Fibroblast of skin of abdomen (primary cell): ENCODE measurements at places on chromosomes 13 and 19.

DNA sequence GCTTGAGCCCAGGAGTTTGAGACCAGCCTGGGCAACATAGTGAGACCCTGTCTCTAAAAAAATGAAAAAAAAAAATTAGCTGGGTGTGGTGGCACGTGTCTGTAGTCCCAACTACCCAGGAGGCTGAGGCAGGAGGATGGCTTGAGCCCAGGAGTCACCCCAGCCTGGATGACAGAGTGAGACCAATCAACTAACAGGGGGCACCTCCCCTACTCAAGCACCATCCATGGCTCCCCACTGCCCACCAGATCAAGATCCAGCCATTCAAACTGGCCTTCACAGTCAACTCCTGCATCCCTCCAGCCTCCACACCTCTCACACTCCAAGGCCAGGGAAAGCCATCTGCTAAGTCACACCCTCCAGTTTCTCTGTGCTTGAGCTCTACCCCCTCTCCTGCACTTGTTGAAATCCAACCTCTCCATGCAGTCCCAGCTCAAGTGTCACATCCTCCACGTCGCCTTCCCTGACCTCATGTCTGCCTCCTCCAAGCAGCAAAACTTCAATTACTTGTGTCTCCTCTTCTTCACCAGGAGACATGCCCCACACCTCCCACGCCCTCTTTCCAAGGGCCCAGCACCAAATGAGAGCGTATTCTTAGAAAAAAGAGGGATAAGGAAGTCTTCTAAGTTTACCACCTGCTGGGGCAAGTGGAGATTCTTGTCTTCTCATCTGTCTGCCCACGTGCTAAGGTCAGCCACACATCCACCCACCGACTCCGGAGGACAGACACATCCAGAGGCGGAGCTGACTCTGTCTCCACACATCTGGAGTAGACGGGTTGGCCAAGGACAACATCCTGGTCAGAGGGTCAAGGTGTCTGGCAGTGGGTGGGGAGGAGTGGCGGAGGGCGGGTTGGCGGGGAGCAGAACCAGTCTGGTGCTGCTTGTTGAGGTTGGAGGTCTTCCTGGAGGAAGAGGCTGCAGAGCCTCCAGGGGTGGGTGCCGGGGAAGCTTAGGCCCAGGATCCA is 974 bp upstream of the CYP4F22 start:
- DNase-seq: no peak

DNA sequence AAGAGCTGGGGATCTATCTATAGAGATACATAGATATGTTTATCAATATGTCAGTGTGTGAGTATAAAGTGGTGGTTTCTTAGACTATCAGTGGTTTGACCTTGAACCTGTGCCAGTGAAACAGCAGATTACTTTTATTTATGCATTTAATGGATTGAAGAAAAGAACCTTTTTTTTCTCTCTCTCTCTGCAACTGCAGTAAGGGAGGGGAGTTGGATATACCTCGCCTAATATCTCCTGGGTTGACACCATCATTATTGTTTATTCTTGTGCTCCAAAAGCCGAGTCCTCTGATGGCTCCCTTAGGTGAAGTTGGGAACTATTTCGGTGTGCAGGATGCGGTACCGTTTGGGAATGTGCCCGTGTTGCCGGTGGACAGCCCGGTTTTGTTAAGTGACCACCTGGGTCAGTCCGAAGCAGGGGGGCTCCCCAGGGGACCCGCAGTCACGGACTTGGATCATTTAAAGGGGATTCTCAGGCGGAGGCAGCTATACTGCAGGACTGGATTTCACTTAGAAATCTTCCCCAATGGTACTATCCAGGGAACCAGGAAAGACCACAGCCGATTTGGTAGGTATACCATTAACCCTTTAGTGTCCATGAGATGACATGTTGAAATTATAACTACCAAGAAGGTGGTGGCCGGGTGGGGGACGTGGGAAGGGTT is 880 bp downstream of the FGF9 start:
- DNase-seq: no peak

GRCh38 chr19:41443813-41444455 is 978 bp downstream of the ERICH4 start:
- DNase-seq: no peak

DNA sequence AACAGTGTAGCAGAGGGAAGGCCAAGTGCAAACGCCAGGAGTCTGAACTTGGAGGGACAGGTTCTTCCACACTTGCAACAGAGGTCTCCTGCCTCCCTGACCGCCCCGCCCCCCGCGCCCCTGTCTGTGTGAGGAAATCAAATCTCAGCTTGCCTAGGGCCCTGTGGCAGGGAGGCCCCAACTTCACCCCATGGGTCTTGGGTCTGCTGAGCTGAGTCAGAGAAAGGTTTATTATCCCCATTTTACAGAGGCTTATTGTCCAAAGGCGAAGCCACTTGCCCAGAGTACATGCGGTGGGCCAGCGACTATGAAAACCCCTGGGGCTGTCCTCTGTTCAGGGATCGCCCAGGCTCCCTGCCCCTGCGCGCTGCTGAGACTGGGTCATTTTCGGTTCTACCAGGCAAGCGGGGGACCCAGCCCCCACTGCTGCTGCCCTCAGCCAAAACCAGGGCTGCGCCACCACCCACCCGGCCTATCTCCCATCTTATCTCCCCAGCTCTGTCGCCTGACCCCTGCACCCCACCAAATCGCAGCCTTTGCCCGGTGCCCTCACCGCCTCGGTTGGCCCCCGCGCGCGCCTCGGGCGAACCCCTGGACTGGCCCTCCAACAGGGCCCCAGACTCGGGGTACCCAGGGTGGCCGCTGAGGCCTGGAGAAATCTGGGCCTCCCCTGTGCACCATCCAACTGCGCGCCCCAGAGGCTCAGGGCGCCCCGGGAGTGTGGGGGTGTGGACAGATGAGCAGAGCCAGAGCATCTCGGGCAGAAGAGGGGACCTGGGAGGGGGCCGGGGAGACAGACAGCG is 850 bp upstream of the CERS4 start:
- no peak for DNase-seq

DNA sequence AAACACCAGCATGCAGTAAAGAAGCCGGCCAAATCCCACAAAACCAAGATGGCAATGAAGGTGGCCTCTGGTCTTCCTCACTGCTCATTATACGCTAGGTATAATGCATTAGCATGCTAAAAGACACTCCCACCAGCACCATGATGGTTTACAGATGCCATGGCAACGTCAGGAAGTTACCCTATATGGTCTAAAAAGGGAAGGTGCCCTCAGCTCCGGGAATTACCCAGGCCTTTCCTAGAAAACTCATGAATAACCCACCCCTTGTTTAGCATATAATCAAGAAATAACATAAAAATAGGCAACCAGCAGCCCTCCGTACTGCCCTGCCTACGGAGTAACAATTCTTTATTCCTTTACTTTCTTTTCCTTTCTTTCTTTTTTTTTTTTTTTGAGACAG is 21.1 kb upstream of the PLEKHF1 start:
- DNase-seq: no peak

- no peak for DNase-seq
These were observed 98.4 kb downstream of the STK24 start for GRCh38 chr13:98478189-98479129.

DNA sequence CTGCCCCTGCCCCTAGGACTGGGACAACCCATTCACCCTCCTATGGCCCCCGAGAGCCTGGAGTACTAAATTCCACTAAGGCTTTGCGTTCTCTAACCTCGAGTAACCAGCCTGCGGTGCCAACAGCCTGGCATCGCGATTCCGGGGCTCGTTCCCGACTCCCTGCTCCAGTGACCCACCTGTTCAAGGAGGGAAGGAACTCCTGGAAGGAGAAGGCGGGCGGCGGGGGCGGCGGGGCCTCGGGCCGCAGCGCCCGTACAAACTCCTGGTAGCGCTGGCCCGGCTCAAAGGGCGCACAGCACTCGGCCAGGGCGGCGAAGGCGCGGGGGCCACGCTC is 6.3 kb downstream of the GMIP start:
- DNase-seq: no peak

DNA sequence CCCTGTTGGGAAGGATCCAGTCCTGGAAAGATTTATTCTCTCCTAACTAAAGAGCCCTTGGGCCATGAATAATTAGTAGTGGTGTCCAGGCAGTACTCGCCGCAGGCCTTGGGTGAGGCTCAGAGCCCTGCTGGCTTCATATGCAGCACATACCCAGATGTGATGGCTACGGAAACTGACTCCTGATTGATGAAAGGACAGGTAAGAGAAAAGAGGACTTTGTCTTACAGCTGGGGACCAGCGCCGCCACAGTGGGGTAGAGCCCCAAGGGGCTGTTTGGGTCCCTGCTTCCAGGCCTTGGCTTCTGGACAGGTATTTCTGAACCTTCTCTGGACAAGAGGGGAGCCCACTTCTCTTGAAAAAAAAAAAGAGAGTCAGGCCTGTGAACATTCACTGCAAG is 1680.8 kb downstream of the EFNB2 start:
- no peak for DNase-seq

DNA sequence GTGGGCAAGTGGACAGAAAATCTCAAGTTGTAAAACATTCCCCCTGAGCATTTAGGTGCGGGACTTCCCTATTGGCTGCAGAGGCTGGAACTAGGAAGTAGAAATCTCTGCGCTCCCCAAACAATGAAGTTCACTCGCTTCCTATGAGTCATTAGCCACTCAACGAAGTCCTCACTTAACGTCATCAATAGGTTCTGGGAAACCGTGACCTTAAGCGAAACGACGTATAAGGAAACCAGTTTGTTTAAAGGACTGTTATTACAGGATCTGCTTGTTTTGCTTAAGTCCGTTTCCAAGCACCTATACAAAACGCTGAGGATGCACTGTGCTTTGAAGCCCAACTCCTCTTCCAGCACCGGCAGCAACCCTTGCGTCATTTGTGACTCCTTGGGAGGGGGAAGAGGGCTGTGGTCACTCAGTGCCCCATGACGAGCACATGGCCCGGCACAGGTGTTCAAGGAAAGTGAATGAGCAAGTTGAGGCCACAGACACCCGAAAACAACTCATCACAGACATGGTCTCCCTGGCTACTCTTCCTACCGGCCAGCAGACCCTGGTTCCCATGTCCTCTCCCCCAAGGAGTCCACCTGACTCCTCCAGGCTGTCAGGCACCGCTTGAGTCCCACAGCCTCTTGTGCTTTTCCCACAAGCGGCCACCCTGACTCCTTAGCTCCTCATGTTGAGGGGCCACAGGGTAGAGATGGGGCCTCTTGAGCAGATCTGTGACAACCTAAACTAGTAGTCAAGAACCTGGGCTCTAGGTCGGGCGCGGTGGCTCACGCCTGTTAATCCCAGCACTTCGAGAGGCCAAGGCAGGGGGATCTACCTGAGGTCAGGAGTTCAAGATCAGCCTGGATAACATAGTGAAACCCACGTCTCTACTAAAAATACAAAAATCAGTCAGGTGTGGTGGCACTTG is 4.8 kb downstream of the RPS16 start:
- DNase-seq: peak; percentile 35

GRCh38 chr13:46347277-46347676 is 39.8 kb downstream of the RUBCNL start:
- no peak for DNase-seq

GRCh38 chr13:42027286-42027685 is 21.2 kb upstream of the DGKH start:
- no peak for DNase-seq

DNA sequence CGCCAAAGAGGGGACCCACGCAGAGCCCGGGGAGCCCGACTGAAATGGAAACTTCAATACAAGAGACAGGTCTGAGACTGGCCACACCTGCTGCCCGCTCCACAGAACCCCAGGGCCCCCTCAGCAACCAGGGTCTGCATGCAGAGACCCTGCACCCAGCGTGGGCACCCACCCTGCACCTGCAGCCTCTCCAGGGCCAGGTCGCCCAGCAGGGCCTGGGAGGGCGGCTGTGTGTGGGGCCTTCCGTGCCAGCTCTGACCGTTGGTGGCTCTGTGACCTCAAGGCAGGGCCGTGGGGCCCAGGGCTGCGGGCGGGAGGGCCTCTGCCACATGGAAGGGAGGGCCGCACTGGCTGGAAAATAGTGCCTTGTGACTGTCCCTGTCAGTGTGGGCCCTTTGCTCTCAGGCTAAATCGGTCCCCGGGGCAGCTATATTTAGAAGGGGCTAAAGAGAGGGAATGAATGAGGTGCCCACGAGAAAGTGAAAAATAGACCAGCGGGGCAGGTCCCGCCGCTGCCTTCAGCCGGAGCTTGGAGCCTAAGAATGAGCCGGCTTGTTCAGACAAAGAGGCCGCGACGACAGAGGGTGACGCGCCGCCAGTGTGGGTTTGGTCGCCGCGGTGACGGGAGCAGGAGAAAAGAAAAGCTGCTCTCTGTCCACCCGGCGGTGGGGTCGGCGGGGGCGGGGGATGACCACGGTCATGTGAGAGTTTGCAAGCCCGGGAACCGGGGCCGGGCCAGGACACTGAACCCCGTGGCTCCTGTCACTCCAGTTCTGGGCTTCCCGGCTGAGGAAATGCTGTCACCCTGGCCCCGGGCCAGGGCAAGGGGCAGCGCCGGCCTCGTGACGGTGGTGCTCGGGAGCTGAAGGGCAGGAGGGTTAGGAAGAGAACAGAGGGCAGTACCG is 70.5 kb downstream of the GADD45B start:
- DNase-seq: no peak

DNA sequence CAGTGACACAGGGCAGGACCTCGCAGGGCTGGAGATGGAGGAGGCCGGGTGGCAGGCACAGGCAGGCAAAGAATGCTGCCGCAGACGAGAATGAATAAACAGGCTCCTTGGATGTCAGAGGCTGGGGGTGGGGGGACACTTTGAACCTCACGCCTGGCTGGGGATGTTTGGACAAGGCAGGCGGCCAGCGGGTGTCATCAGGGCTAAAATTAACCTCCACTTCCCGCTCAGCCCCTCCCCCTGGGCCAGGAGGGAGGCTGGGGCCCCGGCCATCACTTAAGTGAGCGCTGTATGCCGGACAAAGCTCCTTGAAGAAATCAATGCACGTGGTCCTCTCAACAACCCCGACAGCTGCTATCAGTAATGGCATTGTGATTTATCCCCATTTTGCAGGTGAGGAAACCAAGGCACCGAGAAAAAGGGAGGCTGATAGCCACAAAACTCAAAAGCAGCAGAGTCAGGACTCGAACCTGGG is 10.3 kb upstream of the FUT5 start:
- peak; percentile 69 for DNase-seq

- peak; percentile 2 for DNase-seq
These were observed 771.3 kb upstream of the ARGLU1 start for GRCh38 chr13:107339209-107339608.

DNA sequence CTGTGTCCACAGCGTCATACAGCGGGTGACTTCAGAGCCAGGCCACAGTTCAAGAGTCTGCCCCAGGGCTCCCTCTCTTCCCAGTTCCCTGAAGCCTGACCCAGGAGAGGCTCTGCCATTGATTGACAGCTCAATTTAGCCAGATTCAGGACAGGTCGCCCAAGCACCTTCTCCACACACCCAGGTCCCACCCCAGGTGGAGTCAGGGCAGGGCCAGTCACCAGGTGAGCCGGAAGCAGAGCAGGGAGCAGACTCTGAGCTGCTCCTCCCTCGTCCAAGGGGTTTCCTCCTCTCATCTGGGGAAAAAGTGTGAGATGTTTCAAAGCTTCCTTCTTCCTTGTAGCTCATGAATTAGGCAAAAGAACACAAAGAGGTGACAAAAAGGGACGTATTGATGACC is 5.6 kb downstream of the CEACAM7 start:
- DNase-seq: no peak

DNA sequence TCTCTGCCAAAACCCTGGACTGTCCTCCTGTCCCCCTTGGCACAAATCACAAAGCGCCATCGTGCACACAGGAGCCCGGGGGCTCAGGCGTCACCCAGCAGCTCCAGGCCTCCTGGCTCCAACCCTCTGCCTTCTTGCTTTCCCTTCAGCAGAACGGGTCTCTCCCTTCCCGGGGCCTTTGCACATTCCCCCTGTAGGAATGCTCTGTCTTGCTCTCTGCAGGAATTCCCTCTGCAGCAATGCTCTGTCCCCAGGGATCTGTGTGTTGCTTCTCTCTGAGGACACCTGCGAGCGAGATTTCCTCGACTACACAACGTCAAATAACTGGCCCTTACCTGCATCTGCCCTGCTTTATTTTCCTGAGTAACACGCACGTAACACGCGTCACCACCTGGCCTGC is 13.3 kb upstream of the RASA3 start:
- DNase-seq: no peak
